ENCODE measurements at places on chromosomes 6 and 20.

DNA sequence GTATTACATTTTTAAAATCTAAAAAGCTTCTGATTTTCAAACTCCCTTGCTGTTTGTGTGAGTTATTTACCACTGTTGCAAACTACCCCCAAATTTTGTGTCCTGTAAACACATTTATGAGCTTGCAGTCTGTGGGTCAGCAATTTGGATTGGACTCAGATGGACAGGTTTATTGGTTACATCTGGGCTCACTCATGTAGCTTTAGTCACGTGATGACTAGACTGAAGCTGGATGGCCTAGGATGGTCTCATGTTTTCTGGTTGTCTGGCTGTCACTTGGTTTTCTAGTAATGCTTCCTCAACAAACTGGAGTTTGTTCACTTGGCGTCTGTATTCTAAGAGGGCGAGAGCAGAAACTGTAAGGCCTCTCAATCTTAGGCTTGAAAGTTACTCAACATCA, 12.2 kb upstream of the C6orf58 start:
- no peak for DNase-seq

GRCh38 chr20:62942456-62942855, 4.5 kb downstream of the GID8 start:
- no peak for DNase-seq

DNA sequence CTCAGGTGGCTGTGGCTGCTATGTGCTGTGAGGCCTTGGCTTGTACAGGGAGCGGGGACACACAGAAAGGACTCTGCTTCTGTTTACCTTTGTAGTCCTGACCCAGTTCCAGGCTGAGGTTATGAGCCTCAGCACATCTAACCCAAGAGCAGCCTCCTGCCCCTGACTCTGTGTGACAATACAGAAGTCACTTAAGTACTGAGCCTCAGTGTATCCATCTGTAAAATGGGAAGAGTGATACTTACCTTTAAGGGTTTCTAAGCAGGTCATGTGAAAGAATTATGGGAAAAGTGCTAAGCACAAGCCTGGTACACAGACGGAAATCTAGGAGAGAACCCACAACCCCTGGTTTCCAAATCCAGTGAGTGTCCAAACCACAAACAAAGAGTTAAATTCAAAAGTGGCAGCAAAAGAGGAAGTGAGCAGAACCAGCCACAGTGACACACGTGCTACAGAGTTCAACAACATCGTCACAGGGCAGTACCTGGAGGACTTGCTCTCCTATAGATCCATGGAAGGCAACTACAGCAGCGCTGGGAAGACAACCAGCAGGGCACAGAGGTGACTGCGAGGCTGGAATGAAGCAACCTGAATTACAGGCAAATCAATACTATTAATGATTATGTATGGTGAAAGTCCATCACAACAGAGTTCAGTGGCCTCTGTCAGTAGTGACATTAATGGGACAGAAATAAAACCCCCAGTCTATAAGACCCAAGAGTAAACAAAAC, 12.5 kb downstream of the TRIM26 start:
- no peak for DNase-seq

DNA sequence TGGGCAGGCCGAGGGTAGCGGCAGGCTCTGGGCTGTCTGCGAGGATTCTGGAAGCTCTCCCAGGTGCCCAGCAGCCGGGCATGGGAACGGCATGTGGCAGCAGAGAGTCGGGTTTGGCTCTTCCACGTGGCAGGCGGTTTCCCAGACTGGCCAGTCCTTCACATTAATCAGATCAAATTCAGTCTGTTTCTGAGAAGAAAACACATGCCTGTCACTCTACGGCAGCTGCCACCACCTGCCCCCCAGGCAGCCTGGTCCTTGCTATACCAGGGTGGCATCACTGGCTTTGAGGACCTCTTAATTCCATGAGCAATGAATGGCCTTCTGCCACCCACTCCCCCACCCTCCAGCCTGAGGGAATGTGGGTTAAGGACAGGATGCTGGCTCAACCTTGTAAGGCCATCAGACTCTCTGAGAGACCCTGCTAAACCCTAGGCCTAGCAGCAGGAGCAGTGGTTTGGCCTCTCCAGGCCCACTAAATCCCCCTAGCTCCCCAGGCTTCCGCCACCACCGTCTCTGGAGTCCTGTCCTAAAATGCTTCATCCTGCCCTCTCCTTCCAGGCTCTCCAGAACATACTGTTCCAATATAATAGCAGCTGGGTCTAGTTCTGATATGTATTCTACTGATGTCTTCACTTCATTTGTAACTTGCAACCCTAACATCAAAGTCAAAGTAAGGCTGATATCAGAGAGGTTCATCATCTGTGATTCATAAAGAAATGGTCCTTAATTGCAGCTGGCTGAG, 47.8 kb downstream of the PLCG1 start:
- peak; percentile 83 for DNase-seq

DNA sequence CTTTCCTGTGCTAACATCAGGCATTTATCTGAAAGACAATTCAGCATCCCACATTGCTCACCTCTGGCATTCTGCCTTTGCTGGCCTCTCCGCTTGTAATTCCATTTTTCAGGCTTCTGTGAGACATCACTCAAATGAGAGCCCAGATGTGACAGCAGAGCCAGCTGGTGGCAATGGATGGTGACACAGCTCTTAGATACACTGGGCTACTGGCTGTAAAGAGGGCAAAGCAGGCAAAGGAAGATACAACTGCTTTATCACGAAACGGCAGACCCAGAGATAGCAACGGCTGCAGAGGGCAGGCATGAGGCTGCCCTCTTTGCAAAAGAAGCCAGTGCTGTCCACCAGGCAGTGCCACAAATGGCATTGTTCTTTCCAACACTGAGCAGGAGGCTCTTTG, 329.8 kb downstream of the KIF16B start:
- no peak for DNase-seq

DNA sequence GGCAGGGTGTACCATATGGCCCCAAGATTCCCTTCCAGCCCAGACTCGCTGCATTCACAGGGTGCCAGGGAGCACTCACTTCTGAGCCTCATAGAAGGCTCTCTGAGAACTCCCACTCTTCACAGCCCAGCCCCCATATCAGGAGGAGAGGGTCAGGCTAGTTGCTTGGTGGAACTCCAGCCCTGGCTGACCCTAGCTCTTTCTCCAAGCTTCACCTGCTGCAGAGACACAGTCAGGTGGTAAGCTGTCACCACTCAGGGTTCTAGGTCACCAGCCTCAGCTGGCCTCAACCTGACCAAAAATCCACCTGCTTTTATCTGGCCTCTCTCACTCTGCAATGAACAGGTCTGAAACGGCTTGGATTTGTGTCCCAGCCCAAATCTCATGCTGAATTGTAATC, 162.7 kb upstream of the MLN start:
- DNase-seq, result no peak

GRCh38 chr6:124226396-124226795, 422.7 kb downstream of the NKAIN2 start:
- no peak for DNase-seq

DNA sequence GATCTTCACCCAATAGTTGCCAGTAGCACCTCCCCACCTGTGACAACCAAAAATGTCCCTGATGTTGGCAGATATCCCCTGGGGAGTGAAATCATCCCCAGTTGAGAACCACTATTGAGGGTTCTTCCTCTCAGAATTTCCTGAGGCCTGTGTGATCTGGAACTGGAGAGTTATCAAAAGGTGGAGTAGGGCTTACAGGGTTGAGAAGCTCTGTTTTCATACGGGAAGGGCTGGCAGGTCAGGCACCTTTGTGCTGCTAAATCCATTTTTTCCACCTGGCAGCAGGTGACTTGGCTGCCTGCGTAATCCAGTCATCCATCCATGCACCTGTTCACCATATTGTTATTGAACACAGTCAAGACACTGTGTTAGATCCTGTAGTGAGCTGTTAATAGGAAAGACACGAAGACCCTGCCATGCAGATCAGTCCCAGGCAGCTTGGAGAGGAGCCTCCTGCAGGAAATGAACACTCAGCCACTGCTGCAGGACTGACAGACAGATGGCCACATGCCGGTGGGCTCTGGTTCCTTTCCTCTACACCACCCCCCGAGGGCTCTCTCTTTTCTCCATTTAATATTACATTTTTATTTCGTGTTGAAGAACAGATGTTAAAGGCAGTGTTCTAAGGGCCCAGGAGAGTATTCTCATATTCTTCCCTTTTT, 5.4 kb downstream of the DUSP22 start:
- no peak for DNase-seq

- DNase-seq, result no peak
These were observed 126.0 kb downstream of the MTHFD1L start for GRCh38 chr6:150991487-150991886.

- DNase-seq, result no peak
These were observed 131.3 kb downstream of the PLCB4 start for GRCh38 chr20:9200196-9200595.

GRCh38 chr20:2749951-2750490, 50.4 kb downstream of the CPXM1 start:
- DNase-seq, result no peak

DNA sequence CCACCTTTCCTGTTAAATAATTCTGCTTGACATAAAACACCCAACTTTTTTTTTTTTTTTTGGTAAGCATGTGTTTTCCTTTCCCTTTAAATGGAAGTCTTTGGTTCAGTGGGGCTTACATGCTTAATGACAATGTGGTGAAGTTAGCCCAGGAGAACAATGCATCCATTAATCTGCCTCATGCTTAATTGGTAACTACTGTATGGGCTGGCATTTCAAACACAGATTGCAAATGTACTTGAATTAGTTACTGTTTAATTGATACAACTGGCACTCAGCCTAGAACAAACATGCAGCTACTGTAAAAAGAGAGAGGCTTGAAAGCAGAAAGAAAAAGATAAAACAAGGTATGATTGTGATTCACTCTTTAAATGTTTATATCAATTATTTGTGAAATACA, 483.6 kb upstream of the NOX3 start:
- no peak for DNase-seq

DNA sequence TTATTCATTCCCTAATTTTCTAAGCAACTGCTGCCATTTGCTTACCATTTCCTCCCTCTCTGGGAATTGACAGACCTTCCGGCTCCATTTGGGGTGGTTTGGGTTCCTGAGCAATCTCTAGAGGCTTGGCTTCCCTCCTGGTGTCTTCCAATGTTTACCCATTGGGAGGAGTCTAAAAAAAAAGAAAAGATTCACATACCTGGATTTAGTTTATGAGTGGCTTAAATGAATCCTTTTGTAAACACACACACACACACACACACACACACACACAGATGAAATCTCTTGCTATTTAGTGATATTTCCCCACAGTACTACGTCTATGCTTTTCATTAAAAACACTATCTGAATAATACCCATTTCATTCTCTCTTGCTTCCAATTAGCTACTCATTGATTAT, 48.3 kb upstream of the TRAF3IP2 start:
- no peak for DNase-seq

DNA sequence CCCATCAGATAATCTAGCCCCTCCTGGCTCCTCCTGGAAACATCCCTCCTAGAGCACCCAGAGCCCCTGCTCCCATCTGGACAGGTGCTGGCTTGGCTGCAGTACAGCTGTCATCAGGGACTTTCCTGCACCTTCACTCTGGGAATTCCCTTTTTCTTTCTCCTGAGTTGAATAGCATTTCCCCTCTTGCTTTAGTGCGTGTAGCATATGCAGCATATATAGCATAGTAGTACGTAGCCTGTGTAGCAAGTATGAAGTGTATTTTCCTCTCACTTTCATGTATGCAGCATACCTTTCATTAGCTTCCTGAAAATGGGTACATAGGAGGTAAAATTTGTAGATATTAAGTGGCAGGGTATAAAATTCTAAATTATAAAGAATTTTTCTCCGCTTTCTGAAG, 352.9 kb downstream of the ESR1 start:
- peak; percentile 59 for DNase-seq

DNA sequence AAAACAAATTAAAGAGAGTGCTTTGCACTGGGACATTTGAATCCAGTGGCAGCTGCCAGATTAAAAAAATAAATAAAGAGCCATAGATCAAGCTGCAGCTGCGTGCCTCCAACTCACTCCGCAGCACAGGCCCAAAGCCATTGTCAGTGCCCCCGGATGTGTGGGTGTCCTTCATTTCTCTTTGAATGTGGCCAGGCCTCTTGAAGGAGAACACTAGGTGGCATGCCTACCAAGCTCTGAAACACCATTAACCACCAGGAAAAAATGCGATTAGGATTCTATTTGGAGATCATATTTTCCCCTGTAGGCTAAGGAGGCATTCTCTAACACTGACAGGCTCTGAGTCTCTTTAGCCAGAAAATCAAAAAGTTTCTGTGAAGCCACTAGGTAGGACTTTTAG, 549.8 kb downstream of the PRKN start:
- no peak for DNase-seq

GRCh38 chr6:35810971-35811698, 6.0 kb downstream of the LHFPL5 start:
- DNase-seq, result no peak

- DNase-seq, result no peak
These were observed at the start of gene SLC23A2 for GRCh38 chr20:5001174-5002076. TSS of gene SLC23A2 (minus strand) at chr20:5001510. CDS start at chr20:4932562, 68,948 bp downstream.

GRCh38 chr6:105587349-105588122, 184.7 kb upstream of the PREP start:
- DNase-seq, result no peak

DNA sequence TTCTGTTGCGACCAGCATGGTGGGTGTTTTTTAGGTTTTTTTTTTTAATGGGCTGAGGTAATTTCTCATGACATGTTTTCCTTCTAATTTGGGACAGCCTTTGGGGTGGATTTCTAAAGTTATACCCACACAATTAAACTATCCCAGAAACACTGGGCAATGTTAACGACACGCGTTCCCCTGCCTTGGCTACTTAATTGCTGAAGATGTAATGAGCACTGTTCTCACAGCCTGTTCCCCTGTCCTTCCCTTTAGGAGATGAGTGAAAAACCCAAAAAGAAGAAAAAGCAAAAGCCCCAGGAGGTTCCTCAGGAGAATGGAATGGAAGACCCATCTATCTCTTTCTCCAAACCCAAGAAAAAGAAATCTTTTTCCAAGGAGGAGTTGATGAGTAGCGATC, 5.2 kb downstream of the NOP56 start:
- no peak for DNase-seq

GRCh38 chr20:49982346-49983122, at the start of gene SNAI1:
TSS of gene SNAI1 (plus strand) at chr20:49982980. CDS start at chr20:49983060, 80 bp downstream.
- DNase-seq, result peak; percentile 45

DNA sequence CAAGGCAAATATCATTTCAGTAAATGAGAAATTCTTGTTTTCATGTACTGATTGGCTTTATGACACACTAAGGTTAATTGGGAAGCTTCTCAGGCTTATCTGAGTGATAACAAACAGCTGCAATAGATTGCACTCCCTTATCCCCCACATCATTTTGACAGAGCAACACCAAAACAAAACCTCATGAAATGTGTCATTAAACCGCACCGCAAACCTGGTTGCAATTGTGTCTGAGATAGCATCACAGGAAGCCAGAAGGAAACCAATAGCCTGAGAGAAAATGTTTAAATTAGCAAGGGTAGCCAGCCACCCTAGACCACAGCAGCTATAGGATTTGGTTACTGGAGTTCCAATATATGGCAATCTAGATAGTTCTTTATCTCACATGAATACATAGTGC, 31.6 kb upstream of the LAMA4 start:
- DNase-seq, result no peak

DNA sequence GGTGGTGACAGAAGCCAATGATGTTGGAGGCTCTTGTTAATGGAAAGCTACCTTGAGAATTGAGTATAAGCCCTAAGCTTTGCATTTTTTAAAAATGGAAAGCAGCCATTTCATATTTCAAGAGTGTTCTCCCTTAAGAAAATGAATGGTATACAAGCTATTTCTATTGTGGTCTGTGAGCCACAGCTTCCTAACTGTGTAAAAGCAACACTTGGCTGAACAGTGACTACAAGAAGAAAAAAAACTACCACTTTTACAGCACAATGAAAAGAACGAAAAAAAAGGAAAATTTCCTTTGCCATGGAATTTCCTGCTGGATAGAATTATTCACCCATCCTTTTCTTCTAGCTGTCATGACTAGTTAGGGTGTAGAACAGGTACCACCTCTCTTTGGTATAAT, 397.1 kb upstream of the BTBD3 start:
- DNase-seq, result no peak

- no peak for DNase-seq
These were observed 49.1 kb downstream of the ZHX3 start for GRCh38 chr20:41268402-41268801.

All from NCI-H524 treated with DMSO at 0.1 percent for 48 hours (cell line).